M059J (cell line): ENCODE measurements at places on chromosomes 4 and X. TPM values are rescaled to one million over a fixed set of nuclear protein-coding genes. Genes with fewer than 3 reads are reported as not detected.

The TAF7L gene
- not detected in 2 replicates for total RNA-seq

DNA sequence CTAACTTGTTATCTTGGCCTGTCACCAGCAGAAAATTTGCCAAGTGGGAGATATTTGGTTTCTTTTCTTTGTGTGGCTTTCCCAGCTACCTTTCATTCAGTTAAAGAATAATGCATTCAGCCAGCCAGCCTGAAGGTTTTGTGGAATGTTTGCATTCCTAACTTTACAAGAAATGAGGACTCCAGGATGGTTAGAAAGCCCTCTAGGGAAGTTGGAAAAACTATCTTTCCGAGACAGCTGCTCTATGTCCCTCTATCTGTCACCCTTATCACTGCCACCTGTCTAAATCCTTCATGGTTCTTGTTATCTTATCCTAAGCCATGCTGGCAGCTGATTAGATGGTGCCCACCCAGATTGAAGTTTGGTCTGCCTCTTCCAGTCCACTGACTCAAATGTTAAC, 384.2 kb downstream of the SH3BGRL start:
- no peak for DNase-seq

DNA sequence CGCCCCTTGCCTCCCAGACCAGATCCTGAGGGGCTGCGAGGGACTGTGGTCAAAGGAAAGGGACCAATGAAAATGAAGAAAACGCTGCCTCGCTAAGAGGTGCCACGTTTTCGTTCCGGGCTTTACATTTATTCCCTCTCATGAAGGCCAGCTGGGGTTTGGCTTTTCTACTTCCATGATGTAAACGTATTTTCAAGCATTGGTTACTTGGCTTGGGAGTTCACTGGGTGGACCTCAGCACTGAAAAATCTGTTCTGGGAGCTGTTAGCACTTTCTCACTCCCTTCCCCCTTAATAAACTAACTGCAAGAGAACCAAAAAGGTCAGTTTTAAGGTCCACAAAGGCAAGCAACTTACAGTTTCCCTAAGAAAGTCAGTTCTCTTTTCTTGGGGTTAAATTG, 40.6 kb upstream of the ADGRG2 start:
- no peak for DNase-seq

DNA sequence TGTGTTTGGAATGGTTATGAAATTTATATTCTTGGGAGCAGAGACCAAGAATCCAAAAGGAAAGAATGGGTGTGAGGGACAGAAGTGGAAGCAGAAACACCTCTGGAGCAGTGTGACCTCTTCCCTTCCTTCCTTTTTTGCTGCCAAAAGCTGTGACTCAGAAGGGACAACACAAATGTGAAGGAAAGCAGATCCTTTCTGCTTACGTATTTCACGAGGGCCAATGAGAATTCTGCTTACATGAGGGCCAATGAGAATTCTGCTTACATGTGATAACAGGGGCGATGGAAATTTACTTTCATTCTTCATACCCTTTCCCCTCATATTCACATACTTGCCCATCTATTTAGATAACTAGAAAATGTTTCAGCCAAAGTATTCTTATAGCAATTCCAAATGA, 404.6 kb downstream of the PRDM5 start:
- DNase-seq, result peak; percentile 87

DNA sequence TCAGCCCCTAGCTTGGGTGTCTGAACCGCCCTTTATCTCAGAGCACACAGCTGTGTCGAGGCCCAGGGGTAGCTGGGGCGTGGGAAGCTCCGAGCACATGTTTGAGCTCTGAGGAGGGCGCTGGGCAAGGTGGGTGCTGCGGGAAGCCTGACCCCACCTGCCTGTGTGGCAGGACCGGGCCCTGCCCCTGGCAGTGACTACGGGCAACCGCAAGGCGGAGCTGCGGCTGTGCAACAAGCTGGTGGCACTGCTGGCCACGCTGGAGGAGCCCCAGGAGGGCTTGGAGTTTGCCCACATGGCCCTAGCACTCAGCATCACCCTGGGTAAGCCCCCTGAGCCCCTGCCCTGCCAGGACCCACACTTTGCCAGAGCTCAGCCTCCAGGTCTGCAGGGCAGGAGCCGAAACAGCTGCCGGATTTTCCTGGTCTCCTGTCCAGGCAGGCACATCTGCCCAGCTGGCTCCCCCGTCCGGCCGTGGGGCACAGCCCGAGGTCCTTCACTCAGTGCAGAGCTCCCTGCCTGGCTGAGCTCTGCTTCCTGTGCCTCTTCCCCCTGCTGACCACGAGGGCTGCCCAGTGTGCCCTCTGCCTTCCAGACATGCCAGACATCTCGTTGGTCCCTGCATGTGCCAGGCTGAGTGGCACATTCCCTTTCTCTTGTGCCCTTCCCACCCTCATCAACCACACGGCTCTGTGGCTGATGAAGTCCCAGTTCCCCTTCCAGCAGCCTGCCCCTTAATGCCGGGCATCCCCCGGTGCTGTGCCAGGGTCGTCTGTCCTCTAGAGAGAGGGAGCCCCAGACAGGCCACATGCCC, 33.2 kb upstream of the HTRA3 start:
- DNase-seq, result peak; percentile 19

DNA sequence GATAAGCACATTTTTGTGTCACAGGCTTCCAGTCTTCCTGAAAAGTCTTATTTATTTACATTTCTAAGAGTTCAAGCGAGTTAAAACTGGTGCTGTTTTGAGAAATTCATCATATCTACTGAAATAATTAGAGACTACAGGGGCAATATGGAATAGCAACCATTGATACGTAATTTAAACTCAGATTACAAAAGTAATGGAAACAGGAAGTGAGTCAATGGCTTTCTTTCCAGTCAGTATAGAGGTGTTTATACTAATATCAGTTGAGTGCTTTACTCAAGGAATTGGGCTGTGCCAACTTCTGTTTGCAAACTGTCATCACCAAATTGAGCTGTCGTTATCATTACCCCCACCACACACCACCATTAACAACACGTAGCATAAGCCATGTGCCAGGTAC, 222.7 kb downstream of the COL25A1 start:
- peak; percentile 43 for DNase-seq

DNA sequence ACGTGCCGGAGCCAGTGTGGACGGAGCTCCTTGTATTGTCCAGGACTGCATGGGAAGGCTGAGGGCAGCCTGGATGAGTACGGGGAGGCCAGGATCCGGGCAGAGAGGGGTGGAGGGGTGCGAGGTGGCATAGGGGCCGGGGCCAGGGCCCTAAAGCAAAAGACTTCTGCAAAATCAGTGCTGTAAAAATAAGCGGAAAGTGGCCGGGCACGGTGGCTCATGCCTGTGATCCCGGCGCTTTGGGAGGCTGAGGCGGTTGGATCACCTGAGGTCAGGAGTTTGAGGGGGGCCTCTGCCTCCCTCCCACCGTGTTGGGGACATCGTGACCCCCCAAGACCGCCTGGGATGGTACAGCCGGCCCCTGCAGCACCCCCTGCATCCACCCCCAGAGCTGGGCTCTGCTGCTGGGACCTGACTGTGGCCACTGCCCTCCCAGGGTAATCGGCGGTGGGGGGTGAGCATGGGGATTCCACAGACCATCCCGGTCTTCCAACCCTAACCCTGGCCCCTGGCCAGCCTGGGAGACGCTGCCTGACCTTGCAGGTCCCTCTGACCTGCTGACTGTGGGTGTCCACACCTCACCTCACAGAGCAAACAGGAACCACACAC, 23.4 kb upstream of the PLCXD1 start:
- no peak for DNase-seq

GRCh38 chr4:14920237-14920636, 82.0 kb upstream of the CPEB2 start:
- DNase-seq, result no peak

DNA sequence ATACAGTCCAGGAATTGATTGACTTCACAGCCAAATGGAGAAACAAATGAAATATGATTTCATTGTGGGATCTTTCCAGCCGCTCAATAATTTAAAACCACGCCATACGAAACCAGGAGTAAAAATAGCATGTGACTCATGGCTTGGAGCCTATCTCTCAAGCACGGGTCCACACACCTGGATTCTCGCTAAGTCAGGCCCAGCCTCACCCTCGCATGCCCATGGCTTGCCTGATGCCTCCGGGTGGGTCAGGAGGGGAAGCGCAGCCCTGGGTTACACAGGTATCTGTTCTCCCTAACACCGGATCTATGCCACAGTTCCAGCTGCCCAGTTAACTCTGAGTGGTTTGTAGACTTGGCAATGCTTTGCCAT, 5.6 kb upstream of the ABLIM2 start:
- no peak for DNase-seq
